CD4-positive, alpha-beta T cell (primary cell): ENCODE measurements at places on chromosomes 5 and 9. TPM values are rescaled to one million over a fixed set of nuclear protein-coding genes. Genes with fewer than 3 reads are reported as not detected.

The GAS1 gene
- 0.59 TPM for total RNA-seq

The LECT2 gene
- total RNA-seq = not detected

The CDH9 gene
- total RNA-seq = not detected

The PCDHB16 gene
- total RNA-seq = not detected

The LMX1B gene
- total RNA-seq = not detected

The WHRN gene
- 20.5 TPM for total RNA-seq

The RAB3C gene
- total RNA-seq = not detected

The TPPP gene
- 8.5 TPM for total RNA-seq

The ADCY2 gene
- not detected for total RNA-seq

The CCL27 gene
- not detected for total RNA-seq

The SV2C gene
- total RNA-seq = 0.08 TPM

The LSM11 gene
- total RNA-seq = 0.49 TPM

The PAIP1 gene
- total RNA-seq = 35.1 TPM

The SPRY4 gene
- total RNA-seq = 0.16 TPM

The ANKS6 gene
- total RNA-seq = 11.8 TPM

The IL7R gene
- total RNA-seq = 623 TPM

The SPINK1 gene
- not detected for total RNA-seq

The TAS2R1 gene
- total RNA-seq = not detected

The ZNF608 gene
- 0.14 TPM for total RNA-seq

The PCDHA9 gene
- not detected for total RNA-seq

The STXBP1 gene
- total RNA-seq = 1.9 TPM

The ZNF454 gene
- not detected for total RNA-seq

The CEL gene
- 0.16 TPM for total RNA-seq

The ESM1 gene
- not detected for total RNA-seq

The LHFPL2 gene
- total RNA-seq = 0.25 TPM

The CSF2 gene
- not detected for total RNA-seq

The PCDHGC3 gene
- not detected for total RNA-seq

The MIGA2 gene
- total RNA-seq = 56.9 TPM

The HSD17B3 gene
- 0.80 TPM for total RNA-seq
